ENCODE measurements at places on chromosomes 2 and 18.

DNA sequence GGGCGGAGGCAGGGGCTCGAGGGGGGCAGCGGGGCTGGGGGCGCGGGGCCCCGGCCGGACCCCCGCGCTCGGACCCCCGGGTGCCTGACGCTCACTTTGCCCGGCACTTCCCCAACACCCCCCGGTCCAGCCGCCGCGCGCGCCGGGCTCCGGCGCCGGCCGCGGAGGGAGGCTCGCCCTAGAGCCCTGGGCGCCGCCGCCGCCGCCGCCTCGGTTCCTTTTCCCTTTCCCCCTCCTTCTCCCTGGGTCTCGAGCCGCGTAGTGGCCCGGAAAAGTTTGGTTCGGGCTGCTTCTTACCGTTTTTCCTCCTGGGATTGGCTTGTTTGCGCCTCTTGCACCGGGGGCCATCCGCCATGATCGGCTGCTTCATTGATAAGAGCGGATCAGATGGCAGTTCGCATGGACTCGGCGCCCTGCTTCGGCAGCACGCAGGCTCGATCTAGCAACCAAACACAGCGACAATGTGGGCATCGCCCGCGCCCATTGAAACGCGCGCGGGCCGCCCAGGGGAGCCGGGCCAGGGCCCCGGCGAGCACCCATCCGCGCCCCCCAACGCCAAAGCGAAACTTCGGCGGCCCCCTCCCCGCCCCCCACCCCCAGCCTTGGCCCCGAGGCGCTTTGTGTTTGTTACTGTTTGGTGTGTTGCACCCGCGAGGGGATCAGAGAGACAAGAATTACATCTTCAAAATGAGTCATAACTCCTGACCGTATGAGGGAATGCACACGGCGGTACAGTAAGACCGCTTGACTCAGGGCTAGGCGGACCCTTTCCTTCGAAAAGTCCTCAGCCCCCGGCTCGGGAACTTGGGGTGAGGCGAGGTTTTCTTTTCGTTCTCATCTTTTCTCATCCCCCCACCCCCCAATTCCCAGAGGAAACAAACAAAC, 2.7 kb downstream of the ZEB2 start:
- no peak for DNase-seq

GRCh38 chr2:47774567-47774966, 8.4 kb upstream of the MSH6 start:
- no peak for DNase-seq

DNA sequence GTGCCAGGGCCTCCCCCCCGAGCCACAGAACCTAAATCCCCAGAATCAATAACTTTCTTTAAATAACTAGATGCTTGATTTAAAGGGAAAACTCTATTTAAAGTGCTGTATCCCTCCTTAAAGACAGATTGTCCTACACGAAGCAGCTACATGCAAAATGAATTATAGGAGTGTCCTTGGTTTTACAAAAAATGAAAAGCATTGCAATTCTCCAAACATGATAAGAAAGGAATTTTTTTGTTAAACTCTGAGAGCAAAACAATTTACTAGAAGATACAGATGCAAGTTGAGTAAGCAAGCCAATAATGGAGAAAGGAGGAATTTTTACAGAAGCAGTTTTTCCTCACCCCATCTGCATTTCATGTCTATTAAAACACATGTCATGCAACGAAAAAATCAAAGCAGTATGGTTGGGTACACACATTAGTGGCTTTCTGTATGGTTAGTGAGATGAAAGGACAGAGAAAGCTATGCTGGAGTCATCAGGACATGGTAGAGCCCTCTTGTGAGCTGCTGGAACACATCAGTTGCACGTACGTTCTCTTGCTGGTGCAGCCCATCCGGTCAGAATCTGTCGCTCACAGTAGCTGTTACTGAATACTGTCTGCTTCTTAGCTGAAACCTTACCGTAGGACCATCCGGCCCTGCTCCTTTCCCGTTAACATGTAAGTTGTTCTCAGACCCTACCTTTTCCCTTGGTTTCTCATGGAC, 25.9 kb upstream of the STEAP3 start:
- no peak for DNase-seq

- DNase-seq, result no peak
These were observed 5.0 kb upstream of the IL18RAP start for GRCh38 chr2:102417946-102418345.

- DNase-seq, result no peak
These were observed 35.2 kb downstream of the HS1BP3 start for GRCh38 chr2:20615466-20616241.

GRCh38 chr2:31083234-31083993, 54.8 kb downstream of the GALNT14 start:
- DNase-seq, result no peak

- DNase-seq, result no peak
These were observed 16.0 kb upstream of the ATP8B1 start for GRCh38 chr18:57819119-57819518.

DNA sequence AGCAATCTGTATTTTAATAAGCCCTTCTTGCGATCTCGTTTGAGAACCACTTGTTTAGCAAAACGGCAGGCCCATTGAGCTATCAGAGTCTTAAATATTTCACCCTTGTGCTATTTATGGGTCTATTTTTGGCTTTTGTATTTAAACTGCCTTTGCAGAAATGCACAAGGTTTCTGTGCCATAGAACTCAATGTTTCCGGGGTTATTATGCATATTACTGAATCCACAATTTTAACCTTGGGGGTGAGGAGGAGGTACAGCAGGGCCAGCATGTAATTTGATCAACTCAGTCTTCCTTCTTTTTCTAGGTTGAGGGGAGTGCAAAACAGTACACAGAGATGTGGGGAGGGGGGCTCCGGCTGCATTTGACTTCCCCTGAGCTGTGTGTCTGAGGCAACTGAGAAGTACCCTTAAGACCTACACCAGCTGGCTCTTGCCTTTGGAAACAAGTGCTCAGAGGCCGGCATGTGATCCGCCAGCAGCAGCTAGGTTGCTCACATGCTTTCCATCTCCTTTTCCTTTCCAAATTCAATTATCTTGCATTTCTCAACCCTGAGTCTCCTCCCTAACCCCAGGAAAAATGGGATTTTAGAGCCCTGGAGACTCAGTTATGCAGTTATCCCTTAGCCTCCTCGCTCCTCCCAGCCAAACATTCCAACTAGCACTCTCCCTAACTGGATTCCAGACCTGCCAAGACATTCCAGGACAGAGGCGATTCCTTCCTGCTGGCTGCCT, 103.0 kb downstream of the HNRNPLL start:
- no peak for DNase-seq

GRCh38 chr18:29840089-29840488, 1202.5 kb downstream of the DSC3 start:
- DNase-seq, result no peak

DNA sequence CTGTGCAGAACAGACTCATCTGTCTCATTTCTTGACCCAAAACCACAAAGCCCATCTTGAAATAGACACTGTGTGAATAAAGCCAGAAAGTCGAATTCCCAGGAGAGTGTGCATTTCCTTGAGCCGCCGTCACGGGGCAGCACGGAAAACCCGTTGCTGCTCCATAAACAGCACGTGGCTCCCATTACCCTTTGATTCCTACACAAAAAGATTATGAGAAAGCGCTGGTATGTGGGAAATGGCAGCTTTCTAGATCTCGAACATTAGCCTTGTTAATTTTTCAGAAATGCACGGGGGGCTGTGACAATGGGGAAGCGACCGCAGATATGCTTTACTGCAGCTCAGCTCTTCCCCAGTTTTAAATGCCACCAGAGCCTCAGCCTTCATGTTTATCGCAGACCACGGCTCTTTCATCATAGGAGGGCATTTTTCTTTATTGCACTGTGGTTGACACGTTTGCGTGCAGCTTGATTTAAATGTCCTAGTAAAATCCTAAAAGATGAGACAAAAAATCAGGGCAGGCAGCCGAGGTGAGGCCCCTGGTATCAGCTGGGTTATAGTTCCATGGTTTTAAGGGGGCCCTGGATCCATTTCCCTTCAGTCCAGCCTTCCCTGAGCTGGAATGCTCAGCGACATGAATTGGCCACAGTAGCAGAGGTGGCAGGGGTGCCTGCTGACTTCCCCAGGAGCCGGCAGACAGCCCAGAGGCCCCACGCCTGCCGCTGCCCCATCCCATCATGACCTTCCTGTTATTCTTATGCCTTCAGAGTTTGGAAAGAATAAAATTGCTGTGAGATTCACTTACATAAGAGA, 249.3 kb downstream of the NDUFA10 start:
- no peak for DNase-seq

GRCh38 chr18:51522821-51523220, 325.3 kb upstream of the MEX3C start:
- no peak for DNase-seq

DNA sequence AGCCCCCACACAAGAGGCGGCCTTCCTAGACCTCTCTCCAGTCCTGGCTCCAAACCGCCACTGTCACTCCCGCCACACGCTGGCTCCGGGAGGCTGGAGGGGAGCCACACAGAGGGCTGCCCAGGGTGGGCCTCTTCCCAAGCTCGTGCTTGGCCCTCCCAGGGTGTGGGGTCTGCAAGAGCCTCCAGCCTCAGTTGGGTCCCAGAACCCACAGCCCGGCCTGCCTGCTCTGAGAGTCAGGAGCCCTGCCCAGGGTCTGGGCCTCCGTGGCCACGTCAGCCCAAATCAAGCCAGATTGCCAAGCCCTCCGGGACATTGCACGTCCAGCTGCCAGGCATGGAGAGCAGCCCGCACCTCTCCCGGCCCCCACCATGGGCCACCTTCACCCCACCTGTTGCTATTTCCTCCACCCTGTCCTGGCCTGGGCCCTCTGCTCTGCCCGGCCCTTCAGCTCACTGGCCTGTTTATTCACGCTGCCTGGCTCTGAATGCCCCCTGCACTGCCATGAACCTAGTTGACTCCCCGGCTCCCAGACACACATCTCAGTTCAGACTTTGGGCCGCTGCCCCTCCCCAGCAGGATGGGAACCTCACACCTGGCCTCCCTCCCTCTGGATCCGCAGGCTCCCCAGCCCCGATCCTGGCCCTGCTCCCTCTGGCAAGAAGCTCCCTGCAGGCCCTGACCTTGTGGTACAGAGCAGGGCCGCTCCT, 61.0 kb downstream of the BIN1 start:
- no peak for DNase-seq

GRCh38 chr2:176744146-176744545, 468.4 kb upstream of the HNRNPA3 start:
- no peak for DNase-seq
